Kidney (tissue), 22 donors: ENCODE measurements at places on chromosomes 2 and 18. TPM values are rescaled to one million over a fixed set of nuclear protein-coding genes. Genes with fewer than 3 reads are reported as not detected.

FAM110C gene
- total RNA-seq = 48.7 TPM

RGPD4 gene
- not detected for total RNA-seq

MOB1A gene
- 117 TPM for total RNA-seq

TET3 gene
- total RNA-seq = 13.1 TPM

- H3K27ac ChIP-seq = no peak overlapping the region
- H3K4me3 ChIP-seq = peak overlapping the region; percentile 20
- DNase-seq = peak; percentile 38
- no peaks in the 10 kb centered on the region for H3K27me3 ChIP-seq
- H3K36me3 ChIP-seq = no peaks in the 10 kb centered on the region
Measured at GRCh38 chr2:170679607-170680079, 35.5 kb upstream of the SP5 start.

DNA sequence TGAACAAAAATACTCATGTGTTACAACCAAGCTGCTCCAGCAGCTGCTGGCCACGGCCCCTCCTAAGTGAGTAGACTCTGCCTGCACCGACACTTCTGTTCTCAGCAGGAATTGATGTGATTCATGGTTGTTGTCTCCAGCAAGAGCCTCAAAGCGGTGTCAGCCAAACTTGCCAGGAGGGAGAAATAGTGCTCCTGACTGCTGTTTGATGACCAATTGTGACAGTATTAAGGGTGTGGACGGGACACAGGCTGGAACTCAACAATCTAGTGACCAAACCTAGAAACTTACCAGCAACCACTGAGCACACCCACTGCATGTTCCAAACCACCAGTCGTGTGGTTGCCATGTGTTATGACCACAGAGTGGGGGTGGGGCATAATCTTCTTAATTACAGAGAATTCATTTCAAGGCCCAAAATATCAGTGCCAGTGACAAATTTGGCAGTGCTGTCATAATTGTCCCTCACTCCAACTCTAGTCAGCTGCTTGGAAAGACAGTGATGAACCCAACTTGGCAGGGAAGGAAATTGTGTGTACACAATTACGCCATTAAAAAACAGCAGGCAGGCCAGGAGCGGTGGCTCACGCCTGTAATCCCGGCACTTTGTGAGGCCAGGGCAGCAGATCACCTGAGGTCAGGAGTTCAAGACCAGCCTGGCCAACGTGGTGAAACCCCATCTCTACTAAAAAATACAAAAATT lies 30.4 kb downstream of the FBLN7 start:
- no peak overlapping the region for H3K27ac ChIP-seq
- no peak for DNase-seq
- H3K36me3 ChIP-seq = no peaks in the 10 kb centered on the region
- no peaks in the 10 kb centered on the region for H3K4me1 ChIP-seq
- H3K27me3 ChIP-seq = no peaks in the 10 kb centered on the region

DNA sequence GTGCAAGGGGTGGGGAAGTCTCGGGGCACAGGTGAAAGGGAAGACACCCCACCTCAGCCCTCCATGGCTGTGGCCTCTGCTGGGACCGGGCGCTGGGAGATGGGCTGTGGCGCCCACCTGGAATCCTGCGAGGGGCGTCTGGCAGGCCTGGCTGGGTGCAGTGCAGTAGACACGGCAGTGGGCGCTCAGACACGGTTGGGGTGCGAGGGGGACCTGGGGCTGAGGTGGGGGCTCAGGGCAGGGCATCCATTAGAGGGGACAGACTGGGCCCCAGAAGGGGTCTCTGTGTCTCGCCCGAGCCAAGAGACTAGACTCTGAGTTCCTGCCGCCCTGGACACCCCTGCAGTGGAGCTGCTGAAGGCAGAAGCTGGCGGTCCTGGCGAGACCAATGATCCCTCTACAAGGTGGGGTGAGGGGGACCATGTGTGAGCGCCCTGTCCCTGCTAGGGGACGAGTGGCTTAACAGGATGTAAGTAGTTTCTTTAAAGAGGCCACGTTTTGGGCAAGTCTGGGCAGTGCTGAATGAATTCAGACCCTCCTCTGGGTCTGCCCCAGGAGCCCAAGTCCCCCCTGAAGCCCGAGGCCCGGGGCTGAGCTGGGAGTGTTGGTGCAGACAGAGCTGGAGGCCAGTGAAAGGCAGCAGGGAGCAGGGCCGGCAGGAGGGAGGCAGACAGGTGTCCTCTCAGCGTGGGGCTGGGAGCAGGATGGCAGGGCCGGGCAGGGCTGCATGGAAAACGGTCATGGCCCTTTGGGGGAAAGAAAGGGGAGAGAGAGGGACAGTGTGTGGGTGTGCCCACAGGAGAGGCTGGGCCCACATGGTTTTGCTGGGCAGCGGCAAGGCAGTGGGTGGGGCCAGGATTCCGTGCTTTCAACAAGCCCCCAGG lies 57.2 kb downstream of the HS6ST1 start:
- H3K4me1 ChIP-seq = no peaks in the 10 kb centered on the region
- H3K27ac ChIP-seq = no peak overlapping the region
- no peaks in the 10 kb centered on the region for H3K27me3 ChIP-seq
- DNase-seq = no peak

GRCh38 chr2:238445409-238446190 lies 18.9 kb downstream of the ASB1 start:
- peaks cover 35% of the 10 kb centered on the region for H3K36me3 ChIP-seq
- no peaks in the 10 kb centered on the region for H3K4me1 ChIP-seq
- H3K27ac ChIP-seq = no peak overlapping the region
- no peak for DNase-seq
- H3K27me3 ChIP-seq = no peaks in the 10 kb centered on the region

DNA sequence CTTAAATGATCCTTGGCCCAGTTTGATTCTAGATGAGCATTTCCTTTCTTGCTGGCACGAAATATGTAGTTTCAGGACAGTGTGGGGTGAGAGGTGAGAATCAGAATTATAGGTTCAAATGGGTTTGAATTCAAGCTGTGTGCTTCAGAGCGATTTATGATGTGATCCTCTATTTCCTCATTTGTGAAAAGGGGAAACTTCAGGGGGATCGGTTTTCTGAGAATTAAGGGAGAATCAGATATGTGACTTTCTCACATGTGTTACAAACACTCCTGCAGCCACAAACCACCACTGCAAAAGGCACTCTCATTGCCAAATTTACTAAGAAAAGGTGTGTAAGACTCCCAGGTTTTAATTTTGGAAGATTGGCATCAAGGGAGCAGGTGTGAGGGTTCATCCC lies 24.4 kb downstream of the HK2 start:
- H3K27me3 ChIP-seq = no peaks in the 10 kb centered on the region
- H3K36me3 ChIP-seq = no peaks in the 10 kb centered on the region
- H3K4me1 ChIP-seq = no peaks in the 10 kb centered on the region
- H3K27ac ChIP-seq = no peak overlapping the region

GRCh38 chr2:98488252-98488651 lies 43.6 kb downstream of the INPP4A start:
- H3K27me3 ChIP-seq = no peaks in the 10 kb centered on the region
- no peak overlapping the region for H3K27ac ChIP-seq
- H3K4me3 ChIP-seq = no peak overlapping the region

GRCh38 chr2:1603521-1603920 lies 140.8 kb downstream of the PXDN start:
- H3K36me3 ChIP-seq = no peaks in the 10 kb centered on the region
- H3K27ac ChIP-seq = no peak overlapping the region
- no peak overlapping the region for H3K4me3 ChIP-seq
- DNase-seq = no peak
- H3K27me3 ChIP-seq = no peaks in the 10 kb centered on the region

- no peak overlapping the region for H3K27ac ChIP-seq
- DNase-seq = no peak
- H3K4me1 ChIP-seq = no peaks in the 10 kb centered on the region
- no peaks in the 10 kb centered on the region for H3K27me3 ChIP-seq
- no peaks in the 10 kb centered on the region for H3K36me3 ChIP-seq
Measured at GRCh38 chr2:167703441-167703840, 544.0 kb downstream of the STK39 start.

ADRA2B gene
- total RNA-seq = 1.4 TPM

DNA sequence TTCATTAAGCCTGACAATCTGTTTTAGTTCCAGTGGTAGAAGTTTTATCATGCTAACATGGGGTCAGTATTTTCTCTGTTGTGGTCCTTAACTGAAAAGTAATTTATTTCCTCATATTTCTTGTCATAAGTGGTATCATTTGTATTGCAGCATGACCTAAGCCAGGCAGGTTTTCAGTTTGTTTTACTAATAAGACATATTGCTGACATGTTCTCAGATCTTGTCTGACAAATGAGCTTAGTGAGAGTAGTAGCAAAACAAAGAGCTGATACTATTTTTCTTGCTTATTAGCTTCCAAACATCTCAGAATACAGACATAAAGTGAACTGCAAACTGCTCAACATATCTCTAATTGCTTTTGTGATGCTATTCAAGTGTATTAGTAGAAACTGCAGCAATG lies 293.6 kb downstream of the DSEL start:
- no peaks in the 10 kb centered on the region for H3K4me1 ChIP-seq
- no peaks in the 10 kb centered on the region for H3K27me3 ChIP-seq
- H3K36me3 ChIP-seq = no peaks in the 10 kb centered on the region
- H3K4me3 ChIP-seq = no peak overlapping the region
- no peak for DNase-seq

HOXD13 gene
- not detected for total RNA-seq

- no peak for DNase-seq
- H3K27ac ChIP-seq = no peak overlapping the region
- H3K36me3 ChIP-seq = no peaks in the 10 kb centered on the region
Measured at GRCh38 chr2:37781028-37781427, 109.6 kb upstream of the CDC42EP3 start.

ASB18 gene
- not detected for total RNA-seq

DNA sequence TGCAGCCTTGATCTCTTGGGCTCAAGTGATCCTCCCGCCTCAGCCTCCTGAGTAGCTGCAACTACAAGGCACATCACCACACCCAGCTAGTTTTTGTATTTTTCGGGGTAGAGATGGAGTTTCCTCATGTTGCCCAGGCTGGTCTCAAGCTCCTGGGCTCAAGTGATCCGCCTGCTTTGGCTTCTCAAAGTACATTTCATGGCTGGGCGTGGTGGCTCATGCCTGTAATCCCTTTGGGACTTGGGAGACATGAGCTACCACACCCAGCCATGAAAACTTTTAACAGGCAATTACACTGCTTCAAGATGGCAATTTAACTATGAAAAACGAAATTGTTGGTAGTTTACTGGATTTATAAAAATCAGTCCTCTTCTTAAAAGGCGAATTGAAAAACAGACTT lies 69.7 kb downstream of the MEP1B start:
- no peak for DNase-seq
- H3K4me3 ChIP-seq = no peak overlapping the region
- no peaks in the 10 kb centered on the region for H3K4me1 ChIP-seq
- no peak overlapping the region for H3K27ac ChIP-seq

C2orf80 gene
- total RNA-seq = not detected

DNA sequence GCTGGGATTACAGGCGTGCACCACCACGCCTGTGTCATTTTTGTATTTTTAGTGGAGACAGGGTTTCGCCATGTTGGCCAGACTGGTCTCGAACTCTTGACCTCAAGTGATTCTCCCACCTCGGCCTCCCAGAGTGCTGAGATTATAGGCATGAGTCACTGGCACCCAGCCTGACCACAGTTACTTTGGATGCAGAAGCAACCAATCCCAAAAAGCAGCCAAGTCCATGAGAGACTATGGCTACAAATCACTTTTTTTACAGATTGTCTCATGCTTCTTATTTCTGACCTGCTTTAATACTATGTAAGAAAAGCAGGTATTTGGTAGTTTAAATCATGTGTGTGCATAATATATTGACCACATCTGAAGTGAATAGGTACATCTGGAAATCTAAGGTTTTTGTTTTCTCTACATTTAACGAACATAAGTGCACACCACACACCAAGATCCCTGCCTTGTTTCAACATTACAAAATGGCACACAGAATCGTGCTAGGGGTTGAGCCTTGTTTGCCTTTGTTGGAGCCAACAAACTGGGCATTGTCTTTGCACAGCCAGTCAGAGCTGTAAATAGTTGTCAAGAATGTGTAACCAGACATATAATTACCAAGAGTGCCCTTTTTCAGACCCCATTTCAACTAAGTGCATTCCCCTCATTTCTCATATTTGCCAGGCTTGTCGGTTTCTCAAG lies 18.3 kb upstream of the MAP4K4 start:
- DNase-seq = no peak
- no peak overlapping the region for H3K4me3 ChIP-seq
- no peaks in the 10 kb centered on the region for H3K36me3 ChIP-seq
- H3K4me1 ChIP-seq = no peaks in the 10 kb centered on the region
- H3K27me3 ChIP-seq = no peaks in the 10 kb centered on the region

DNA sequence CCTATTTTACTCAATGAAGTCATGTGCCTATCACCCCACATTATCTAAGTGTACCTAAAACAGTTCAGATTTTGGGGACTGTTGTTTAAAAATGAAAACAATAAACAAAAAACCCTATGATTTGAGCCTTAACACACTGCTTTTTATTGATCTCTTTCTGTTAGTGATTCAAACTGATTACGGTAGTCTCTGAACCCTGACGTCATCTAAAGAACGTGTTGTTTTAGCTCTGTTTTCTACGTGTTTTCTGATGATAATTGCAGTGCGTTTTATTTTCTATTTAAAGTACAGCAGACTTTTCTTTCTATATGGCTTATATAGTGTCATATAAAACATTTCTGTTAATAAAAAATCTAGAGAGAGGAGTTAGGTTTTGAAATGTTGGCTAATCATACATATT lies 93.9 kb upstream of the FAM237A start:
- H3K36me3 ChIP-seq = no peaks in the 10 kb centered on the region
- H3K4me3 ChIP-seq = no peak overlapping the region
- no peaks in the 10 kb centered on the region for H3K27me3 ChIP-seq

GRCh38 chr2:1868683-1869141 lies 124.4 kb upstream of the PXDN start:
- H3K4me1 ChIP-seq = no peaks in the 10 kb centered on the region
- H3K27me3 ChIP-seq = no peaks in the 10 kb centered on the region
- DNase-seq = peak; percentile 54
- no peaks in the 10 kb centered on the region for H3K36me3 ChIP-seq

DNA sequence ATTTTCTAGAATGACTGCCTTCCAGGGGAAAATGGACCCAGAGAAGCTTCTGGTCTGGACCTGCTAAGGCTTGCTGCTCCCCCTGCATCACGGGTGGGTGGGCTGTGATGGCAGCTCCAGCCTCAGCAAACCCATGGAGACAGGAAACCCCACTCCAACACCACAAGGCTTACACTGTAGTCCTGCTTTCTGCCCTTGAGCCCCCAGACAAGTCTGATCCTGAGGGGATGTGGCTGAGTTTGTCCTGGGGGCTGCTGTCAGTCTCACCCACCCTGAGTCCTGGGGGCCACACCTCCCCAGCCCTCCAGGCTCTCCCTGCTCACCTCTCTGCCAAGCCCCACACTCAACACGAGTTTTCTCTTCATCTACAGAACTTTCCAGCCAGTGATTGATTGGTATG lies 279.4 kb downstream of the EIPR1 start:
- no peak overlapping the region for H3K27ac ChIP-seq
- no peak for DNase-seq
- no peaks in the 10 kb centered on the region for H3K27me3 ChIP-seq
- no peaks in the 10 kb centered on the region for H3K4me1 ChIP-seq
- no peaks in the 10 kb centered on the region for H3K36me3 ChIP-seq
- H3K4me3 ChIP-seq = no peak overlapping the region

- H3K4me1 ChIP-seq = peaks cover 3% of the 10 kb centered on the region
- H3K36me3 ChIP-seq = no peaks in the 10 kb centered on the region
- no peak overlapping the region for H3K27ac ChIP-seq
- no peak for DNase-seq
- no peaks in the 10 kb centered on the region for H3K27me3 ChIP-seq
- H3K4me3 ChIP-seq = no peak overlapping the region
Measured at GRCh38 chr2:168454737-168455644, 1.1 kb upstream of the CERS6 start.

- H3K36me3 ChIP-seq = no peaks in the 10 kb centered on the region
- H3K27ac ChIP-seq = no peak overlapping the region
- H3K27me3 ChIP-seq = no peaks in the 10 kb centered on the region
- DNase-seq = no peak
- H3K4me1 ChIP-seq = peaks cover 2% of the 10 kb centered on the region
Measured at GRCh38 chr18:24656551-24657443, 196.4 kb downstream of the HRH4 start.
